ENCODE measurements at places on chromosomes 5 and 9.

DNA sequence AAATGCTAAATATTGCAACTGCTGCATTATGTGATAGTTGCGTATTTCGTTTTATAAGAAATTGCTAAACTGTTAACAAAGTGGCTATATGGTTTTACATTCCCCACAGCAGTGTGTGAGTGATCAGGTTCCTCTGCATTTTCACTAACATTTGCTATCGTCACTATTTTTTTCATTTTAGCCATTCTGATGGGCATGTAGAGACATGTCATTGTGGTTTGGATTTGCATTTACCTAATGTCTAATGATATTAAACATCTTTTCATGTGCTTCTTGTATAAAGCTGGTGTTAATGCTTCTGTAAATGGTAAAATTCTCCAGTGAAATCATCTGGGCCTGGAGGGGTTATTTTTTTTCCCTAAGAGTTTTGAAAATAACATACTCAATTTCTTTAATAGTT lies 61.6 kb downstream of the ERCC6L2 start:
- no peak for DNase-seq

DNA sequence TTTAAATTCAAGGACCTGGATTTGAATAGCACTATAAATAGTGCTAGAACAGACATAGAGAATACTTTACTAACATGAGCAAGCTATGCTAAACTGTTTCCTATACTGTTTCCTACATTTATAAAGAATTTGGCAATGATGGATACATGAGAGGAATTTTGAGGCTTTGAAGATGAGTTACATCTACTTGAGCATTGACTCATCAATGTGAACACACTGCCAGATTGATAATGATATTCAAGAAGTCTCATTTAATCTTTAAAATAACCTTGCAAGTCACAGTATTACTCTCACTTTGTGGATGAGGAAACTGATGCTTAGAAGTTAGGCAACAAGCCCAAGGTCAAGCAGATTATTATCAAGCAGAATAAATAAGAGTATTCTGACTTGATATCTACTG lies 281.9 kb downstream of the DNAH5 start:
- no peak for DNase-seq

GRCh38 chr9:35695943-35696401 lies 6.2 kb upstream of the TPM2 start:
- no peak for DNase-seq

DNA sequence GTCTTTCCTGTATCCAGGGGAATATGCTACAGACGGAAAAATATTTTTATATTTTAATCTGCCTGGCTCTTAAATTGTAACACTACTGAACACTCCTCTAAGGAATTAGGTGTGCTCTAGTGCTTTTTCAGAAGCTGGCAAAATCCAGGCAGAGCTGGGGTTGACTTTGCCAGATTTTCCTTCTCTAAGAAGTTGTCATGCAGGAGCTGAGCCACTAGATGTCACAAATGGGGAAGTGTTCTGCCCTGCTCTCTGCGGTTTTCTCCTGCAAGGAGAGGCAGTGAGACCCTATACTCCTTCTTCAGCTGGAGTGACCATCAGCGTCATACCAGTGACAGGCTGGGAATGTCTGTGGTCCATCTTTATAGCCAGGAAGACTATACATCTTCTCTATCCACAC lies 112.5 kb downstream of the HAPLN1 start:
- no peak for DNase-seq

DNA sequence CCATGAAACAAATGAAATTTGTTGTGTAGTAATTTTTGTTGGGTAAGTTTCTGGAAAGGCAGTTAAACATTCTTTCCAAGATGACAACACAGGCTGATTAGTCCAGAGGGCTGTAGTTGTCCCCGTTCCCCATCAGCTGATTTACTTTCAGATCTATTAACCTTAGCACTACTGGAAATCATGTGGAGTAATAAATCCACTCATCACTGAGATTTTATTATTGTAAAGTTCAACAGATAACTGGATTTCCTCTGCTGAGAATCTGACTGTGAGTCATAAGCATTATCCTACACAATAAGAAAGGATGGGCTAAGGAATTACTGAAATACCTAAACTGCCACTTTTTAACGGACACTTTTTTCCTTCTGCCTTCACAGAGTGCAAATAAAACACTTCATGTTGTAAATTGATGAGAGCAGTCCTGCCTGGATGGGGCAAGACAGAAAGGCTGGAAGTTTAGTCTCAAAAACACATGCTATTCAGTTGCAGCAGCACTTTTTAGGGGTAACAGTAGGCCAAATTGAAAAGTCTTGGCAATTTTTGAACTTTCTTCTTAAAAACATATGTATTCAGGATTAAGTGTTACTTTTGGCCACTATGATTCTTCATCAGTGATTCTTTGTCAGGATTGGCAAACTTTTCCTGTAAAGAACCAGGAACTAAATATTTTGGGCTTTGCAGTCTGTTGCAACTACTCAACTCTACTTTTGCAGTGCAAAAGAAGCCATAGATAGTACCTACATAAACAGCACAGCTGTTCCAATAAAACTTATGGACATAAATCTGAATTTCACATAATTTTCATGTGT lies 7.0 kb downstream of the STOM start:
- DNase-seq = no peak

DNA sequence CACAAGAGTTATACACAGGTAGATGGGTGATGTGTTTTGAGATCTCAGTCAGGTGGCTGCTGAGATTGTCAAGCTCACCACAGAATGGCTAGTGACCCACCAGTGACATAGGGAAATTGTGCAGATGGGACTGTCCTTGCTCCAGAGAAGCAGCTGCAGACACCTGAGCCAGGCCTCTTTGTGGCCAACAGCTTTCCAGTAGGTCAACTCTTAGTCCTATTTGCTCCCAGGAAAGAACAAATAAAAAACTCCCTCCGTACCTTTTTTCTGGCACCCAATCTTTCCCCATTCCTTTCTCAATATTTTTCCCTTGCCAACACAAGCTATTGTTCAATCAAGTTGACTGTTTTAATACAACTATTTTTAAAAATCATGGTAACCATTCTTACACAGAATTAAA lies 14.2 kb downstream of the IARS1 start:
- no peak for DNase-seq

DNA sequence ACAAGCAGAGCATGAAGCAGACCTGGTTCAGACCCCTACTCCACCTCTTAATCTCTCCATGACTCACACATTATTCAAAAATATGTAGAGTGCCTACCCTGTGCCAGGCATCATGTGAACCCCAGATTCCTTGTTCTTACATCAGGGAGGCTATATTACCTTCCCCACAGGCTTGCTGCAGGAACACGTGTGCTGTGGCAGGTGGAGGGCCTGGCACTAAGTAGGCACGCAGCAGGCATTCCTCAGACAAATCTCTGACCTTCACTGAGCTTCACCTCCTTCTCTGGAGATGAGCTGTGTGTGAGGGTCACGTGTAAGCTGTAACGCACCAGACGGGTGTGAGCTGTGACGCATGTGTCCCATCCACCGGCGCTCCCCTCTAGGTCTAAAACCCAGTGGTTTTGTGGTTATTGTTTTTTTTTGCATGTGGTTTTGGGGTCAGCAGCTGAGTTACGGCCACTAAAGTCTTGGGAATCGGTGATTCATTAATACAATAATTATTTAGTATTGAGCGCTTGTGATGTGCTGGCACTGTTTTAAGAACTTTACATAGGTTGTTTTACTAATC lies 30.3 kb downstream of the ANGPTL2 start:
- DNase-seq = no peak

DNA sequence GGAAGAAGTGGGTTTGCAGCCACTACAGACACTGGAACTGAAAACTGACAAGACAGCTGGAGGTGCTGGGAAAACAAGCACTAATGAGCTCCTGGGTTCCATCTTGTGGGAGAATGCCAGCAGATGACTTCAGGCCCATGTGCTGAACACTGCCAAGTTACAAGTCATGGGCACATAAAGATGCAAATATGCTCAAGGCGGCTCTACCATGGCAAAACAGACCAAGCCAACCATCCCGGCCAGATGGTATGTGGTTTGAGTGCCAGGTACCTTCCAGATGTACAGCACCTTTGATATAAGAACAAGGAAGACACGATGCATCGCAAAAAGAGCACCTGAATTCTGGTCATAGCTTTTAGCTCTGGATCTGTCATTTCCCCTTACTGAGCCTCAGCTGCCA lies 19.9 kb downstream of the TNFSF8 start:
- DNase-seq = no peak

DNA sequence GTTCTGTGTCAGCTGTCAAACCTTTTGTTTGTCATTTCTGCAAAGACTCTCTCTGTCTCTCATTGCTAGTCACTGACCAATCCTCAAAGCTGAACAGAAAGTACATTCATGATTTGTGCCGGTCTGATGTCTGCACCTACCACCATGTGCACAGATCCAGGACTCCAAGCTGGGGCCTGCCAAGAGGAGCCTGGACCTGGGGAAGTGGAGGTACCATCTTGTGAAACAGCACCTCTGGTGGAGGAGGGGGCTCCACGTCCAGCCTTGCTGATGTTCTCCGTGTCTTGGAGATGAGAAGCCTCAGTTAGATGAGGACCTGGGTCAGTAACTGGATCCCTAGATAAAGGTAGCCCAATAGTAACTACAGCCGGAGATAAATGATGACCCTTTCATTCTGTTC lies 98.9 kb downstream of the TENT4A start:
- no peak for DNase-seq

DNA sequence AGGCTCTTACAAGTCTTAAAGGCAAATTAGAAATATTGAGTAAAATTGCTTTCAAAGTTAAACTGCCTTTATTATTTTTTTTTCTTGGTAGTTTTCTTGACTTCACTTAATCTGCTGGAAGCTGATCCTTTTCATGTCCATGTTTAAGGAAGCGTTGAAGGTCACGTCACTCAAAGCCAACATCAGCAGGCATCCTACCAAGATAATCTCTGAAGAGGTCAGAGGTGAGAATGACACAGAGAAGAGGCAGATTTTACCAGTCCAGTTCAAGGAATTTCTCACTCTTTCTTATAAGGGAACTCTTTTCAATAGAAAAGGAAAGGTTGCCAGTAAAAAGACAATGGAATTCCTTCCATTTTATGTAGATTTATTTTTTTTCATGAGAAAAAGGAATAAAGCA lies 259.8 kb downstream of the ANXA1 start:
- no peak for DNase-seq

DNA sequence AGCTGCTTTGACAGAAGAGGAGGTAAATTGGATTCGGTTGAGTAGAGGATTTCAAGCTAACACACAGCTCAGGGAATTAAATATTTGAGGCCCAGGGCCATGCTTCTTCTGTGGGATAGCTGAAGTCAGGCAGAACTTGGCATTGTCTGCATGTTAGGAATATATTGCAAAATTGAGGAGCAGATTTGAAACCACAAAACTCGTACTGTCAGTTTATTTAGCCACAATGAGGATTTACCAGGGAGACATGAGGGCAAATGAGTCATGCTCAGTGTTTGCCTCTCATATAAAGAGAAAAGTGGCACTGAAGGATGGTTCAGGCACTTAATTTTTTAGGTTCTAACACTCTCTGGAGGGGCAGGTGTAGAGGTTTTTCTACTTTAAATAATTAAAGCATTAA lies 83.0 kb upstream of the PRLR start:
- no peak for DNase-seq

- DNase-seq = no peak
These were observed 95.3 kb downstream of the PRELID2 start for GRCh38 chr5:145739843-145740242.

- no peak for DNase-seq
These were observed 8.0 kb upstream of the HNRNPAB start for GRCh38 chr5:178196281-178196812.

DNA sequence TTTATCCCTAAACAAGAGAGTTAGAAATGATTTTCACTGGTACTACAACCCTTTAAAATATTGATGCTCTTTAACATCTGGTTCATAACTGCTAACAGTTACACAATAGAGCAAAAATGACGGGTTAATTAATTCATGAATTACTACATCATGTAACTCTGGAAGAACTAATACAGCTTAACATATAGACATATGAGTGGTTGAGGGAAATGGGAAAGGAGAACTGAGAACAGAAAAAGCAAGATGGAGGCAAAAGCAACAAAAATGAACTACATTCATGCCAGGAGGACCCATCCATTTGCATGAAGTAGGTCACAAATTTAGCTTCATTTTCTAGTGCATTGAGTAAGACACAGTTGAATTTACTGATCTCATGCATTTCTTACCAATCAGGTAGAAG lies 61.8 kb downstream of the C9 start:
- DNase-seq = no peak

DNA sequence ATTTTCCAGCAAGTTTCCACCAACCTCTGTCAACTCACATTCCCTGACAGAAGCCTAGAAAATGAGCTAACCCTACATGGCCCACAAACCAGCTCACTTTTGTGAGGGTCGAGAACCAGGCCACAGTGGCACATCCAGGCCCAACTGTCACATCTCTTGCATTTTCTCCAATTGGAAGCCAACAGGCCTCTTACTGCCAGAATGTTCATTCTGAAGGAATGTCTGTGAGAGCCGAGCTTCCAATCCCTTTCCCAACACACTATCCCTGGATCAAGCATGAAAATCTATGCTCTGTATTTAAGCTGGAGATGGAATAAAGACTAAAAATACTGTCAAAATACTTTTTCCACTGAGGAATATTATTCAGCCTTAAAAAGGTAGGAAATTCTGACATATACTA lies 20.0 kb downstream of the MARCHF3 start:
- no peak for DNase-seq

- no peak for DNase-seq
These were observed 44.9 kb upstream of the MAST4 start for GRCh38 chr5:66551338-66551737.

DNA sequence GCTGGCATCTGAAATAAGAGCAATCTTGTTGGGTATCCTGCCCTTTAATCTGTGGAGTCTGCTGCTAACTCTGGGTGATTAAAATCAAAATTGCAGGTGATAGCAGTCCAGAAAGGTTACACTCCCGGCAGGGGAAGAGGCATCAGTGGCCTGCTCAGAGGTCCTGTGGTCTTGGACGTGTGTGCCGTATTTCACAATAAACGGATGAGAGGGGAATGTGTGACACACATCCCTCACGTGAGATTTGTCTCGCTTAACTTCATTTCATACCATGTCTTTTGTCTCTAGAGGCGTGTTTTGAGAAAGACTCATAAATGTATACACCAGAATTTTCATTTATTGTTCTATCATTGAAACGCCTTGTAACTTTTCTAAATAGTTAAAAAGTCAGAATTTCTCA lies 36.6 kb downstream of the FAM240B start:
- no peak for DNase-seq

DNA sequence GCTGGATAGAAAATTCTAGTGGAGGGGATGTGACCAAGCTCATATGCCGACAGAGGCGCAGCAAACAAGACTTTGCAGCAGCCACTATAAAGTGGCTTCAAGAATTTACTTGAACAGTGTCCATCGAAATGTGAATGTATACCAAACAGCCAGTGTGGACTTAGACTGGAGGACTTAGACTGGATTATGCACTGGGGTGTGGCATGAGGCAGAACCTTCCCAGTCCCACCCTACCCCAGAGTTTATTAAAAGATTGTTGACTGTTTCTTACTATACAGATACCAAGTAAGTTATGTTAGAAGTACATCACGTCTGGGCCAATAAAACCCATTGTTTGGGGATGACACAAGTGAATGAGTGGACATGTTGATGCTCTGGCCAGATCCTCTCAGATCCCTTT lies 561.3 kb upstream of the KLF4 start:
- no peak for DNase-seq

Measured in left colon (tissue), 2 donors.